Lung (tissue), 17 donors: ENCODE measurements at places on chromosomes 5 and 9. TPM values are rescaled to one million over a fixed set of nuclear protein-coding genes. Genes with fewer than 3 reads are reported as not detected.
A peak's percentile ranks its signal among the peaks of the same experiment; 100 is the strongest.

ITGA2 gene
- 22.3 TPM for total RNA-seq

DNA sequence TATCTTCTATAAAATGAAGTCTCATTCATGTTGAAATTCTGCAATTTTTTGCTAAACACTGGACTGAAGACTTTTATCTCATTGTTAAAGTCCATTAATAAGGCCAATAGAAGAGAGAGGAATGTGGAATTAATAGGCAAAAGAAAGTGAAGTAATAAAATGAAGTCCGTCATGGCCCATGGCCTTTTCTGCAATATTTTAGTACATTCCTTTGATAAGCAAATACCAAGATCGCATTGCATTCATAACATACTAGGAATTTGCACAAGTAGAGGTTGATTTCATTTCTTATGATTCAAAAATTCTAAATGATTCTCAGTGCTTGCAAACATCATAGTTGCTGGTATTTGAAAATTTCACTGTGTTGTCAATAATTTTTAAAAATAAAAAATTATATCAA is 664.0 kb downstream of the NR2F1-AS1 start:
- H3K4me3 ChIP-seq: no peak overlapping the region
- H3K36me3 ChIP-seq: no peaks in the 10 kb centered on the region

IFNA21 gene
- total RNA-seq: not detected

DRD1 gene
- 1.5 TPM for total RNA-seq

- no peaks in the 10 kb centered on the region for H3K27me3 ChIP-seq
- no peaks in the 10 kb centered on the region for H3K36me3 ChIP-seq
- H3K27ac ChIP-seq: no peak overlapping the region
- H3K4me3 ChIP-seq: no peak overlapping the region
- H3K4me1 ChIP-seq: no peaks in the 10 kb centered on the region
Observed at GRCh38 chr9:127142291-127142690, 19.9 kb upstream of the ANGPTL2 start.

ACER2 gene
- total RNA-seq: 4.4 TPM

DNA sequence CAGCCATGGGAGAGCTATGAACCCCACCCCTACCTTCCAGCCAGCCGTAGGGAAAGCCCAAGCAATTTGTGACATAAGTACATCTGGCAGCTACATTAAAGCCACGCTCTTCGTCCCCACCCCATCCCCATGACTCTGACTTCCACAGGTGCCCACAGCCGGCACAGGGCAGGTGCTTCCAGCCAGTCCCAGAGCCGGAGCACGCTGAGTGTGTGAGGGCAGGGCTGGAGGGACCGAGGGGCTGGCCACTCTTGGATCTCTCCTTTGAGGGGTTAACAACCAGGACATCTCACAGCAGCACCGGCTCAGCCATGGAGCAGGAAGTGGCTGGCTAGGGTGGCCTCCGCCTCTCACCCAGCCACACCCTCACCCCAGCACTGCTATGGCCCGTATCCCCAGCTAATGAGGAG is 2.4 kb upstream of the FAM78A start:
- peaks cover 31% of the 10 kb centered on the region for H3K27me3 ChIP-seq
- DNase-seq: no peak
- H3K4me1 ChIP-seq: no peaks in the 10 kb centered on the region
- peak overlapping the region; percentile 45 for H3K27ac ChIP-seq
